ENCODE measurements at places on chromosomes 13 and 19.

GRCh38 chr19:29323440-29324290 lies 110.7 kb upstream of the UQCRFS1 start:
- no peak for DNase-seq
- no peak overlapping the region for H3K4me3 ChIP-seq
- no peak overlapping the region for H3K27ac ChIP-seq
- no peaks in the 10 kb centered on the region for H3K27me3 ChIP-seq
- H3K4me1 ChIP-seq = no peaks in the 10 kb centered on the region
- H3K36me3 ChIP-seq = no peaks in the 10 kb centered on the region

DNA sequence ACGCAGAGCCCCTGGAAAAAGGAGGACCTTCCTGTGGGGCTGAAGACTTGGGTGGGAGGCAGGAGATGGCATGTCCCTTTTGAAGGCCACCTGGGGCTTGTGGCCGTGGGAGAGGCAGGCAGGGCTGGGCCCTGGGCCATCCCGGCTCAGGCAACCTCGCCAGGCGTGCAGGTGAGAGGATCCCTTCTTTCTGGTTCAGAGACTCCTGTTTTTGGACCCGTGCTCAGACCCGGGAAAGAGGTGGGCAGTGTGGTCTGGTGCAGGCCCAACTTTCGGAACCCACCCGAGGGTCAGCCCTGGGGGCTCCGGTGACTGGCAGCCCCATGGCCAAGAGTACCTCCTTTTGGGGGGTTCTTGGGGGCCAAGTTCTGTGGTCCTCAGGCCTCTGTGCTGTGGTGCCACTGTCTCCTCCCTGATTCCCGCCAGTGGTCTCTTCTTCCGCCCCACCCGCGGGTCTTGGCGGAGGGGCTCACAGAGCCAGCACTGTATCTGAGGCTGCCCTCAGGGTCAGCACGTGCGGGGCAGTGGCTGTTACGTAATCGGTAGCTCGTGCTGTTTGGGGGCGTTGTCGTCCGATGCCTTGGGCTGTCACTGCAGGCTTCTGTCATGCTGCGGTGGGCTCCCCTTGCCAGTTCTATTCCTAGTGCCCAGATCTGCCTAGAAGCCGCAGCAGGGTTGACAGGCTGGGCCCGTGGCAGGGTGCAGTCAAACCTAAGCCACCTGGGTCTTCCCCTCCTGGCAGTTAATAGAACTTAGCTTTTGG lies 42.7 kb downstream of the KDM4B start:
- no peaks in the 10 kb centered on the region for H3K27me3 ChIP-seq
- no peak overlapping the region for H3K4me3 ChIP-seq
- no peaks in the 10 kb centered on the region for H3K4me1 ChIP-seq
- H3K27ac ChIP-seq = no peak overlapping the region
- no peak for DNase-seq

- H3K36me3 ChIP-seq = no peaks in the 10 kb centered on the region
- H3K4me1 ChIP-seq = peaks cover 24% of the 10 kb centered on the region
- no peak overlapping the region for H3K4me3 ChIP-seq
- peaks cover 72% of the 10 kb centered on the region for H3K27me3 ChIP-seq
These were observed 2.6 kb downstream of the PTPRS start for GRCh38 chr19:5337708-5338655.

- no peak overlapping the region for H3K4me3 ChIP-seq
- no peaks in the 10 kb centered on the region for H3K36me3 ChIP-seq
- DNase-seq = no peak
- no peaks in the 10 kb centered on the region for H3K4me1 ChIP-seq
These were observed 54.5 kb downstream of the GPR180 start for GRCh38 chr13:94656176-94656575.

- peaks cover 5% of the 10 kb centered on the region for H3K36me3 ChIP-seq
- H3K27ac ChIP-seq = peak overlapping the region; percentile 2
- H3K4me1 ChIP-seq = peaks cover 74% of the 10 kb centered on the region
These were observed 20.0 kb downstream of the GARRE1 start for GRCh38 chr19:34274284-34274826.

DNA sequence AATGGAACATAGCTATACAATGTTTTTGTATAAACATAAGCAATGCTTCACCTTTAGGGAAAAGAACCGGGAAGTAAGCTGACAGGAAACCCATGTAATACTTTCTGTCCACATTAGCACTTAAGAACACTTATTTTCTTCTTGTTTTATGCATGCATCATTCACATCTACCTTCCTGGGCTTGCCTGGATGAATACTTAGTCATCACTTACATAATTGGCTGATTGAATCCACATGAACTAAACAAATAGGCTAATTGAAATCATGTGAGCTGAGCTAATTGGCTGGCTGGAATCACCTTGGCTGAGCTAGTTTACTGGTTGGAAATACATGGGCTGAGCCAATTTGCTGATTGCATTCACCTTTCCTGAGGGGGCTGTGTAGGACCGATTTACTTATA lies 78.8 kb downstream of the ZNF726 start:
- no peak overlapping the region for H3K4me3 ChIP-seq
- H3K27ac ChIP-seq = no peak overlapping the region
- no peak for DNase-seq
- H3K27me3 ChIP-seq = no peaks in the 10 kb centered on the region

DNA sequence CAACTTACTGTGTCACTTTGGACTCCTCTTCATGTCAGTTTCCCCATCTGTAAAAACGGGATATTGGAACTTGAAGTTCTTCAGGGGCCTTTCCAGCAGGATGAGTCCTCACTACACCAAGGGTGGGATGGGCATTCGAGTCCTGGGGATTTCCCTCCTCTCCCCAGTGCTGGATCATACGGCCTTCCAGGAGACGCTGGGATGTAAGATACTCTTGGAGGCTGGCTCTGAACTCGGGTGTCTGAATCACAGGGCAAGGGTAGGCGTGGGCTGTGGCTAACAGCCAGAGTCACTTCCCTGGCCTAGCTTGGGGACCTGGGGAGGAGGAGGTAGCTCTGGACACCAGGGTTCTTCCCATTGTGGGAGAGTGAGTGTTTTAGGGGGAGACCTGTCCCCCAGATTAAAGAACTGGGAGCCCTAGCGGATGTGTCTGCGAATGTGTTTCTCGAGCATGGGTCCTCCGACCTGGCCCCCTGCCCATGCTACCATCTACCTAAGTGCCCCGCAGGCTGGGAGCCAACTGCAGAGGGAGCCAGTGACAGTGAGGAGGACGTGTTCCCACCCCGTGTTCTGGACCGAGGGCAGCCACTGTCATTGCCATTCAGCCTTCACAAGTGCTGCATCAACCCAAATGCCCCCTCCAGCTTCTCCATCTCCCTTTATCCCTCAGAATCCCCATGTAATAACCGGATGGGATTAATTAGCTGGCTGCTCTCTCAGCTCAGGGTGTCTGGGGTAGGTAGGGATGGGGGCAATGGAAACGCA lies 2.4 kb upstream of the CYTH2 start:
- H3K27me3 ChIP-seq = no peaks in the 10 kb centered on the region
- no peak overlapping the region for H3K27ac ChIP-seq
- peaks cover 20% of the 10 kb centered on the region for H3K4me1 ChIP-seq
- DNase-seq = no peak

DNA sequence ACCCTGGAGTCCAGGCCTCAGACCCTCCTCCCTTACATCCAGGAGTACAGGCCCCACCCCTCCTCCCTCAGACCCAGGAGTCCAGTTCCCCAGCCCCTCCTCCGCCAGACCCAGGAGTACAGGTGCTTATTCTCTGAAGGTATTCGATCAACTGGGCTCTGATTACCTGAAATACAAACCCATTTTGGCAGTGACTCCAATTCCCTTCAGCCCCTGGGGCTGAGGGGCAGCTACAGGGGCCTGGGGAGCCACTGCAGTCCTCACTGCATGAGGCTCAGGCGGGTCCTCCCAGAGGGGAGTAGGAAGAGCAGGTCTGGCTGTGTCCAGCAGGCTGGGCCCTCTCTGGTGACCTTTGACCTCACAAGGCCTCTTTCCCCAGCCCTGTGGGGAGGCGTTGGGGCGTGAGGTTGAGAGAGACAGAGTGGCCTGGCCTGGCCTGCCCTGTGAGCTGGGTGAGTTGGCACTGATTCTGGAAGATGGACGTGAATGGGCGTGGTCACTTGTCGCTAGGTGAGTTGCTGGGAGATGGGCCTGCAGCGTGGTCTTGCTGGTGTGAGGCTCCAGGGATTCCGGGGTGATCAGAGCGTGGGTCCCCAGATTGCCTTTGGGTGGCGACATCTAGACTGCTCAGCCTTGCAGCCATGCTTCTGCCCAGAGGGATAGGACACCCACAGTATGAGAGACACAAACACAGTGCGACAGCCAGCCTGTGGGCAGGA lies 3.1 kb downstream of the BCAT2 start:
- no peaks in the 10 kb centered on the region for H3K27me3 ChIP-seq
- H3K36me3 ChIP-seq = peaks cover 5% of the 10 kb centered on the region
- DNase-seq = no peak
- no peak overlapping the region for H3K27ac ChIP-seq
- no peak overlapping the region for H3K4me3 ChIP-seq
- H3K4me1 ChIP-seq = peaks cover 34% of the 10 kb centered on the region

DNA sequence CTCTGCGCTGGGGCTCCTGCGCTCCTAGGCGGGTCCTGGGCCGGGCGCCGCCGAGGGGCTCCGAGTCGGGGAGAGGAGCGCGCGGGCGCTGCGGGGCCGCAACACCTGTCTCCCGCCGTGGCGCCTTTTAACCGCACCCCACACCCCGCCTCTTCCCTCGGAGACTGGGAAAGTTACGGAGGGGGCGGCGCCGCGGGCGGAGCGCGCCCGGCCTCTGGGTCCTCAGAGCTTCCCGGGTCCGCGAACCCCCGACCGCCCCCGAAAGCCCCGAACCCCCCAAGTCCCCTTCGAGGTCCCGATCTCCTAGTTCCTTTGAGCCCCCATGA lies at the start of gene GJB2:
Gene GJB2, minus strand, starts transcription at position 103 of the 326 bp plus-strand sequence. CDS start 3,357 bp downstream, outside the sequence.
- DNase-seq = peak; percentile 47
- H3K4me1 ChIP-seq = peaks cover 28% of the 10 kb centered on the region
- H3K36me3 ChIP-seq = no peaks in the 10 kb centered on the region
- peaks cover 47% of the 10 kb centered on the region for H3K27me3 ChIP-seq
- peak within 1 kb of the TSS; percentile 47 for H3K4me3 ChIP-seq

- peaks cover 62% of the 10 kb centered on the region for H3K27me3 ChIP-seq
- peaks cover 71% of the 10 kb centered on the region for H3K4me1 ChIP-seq
- peak overlapping the region; percentile 13 for H3K27ac ChIP-seq
- H3K36me3 ChIP-seq = no peaks in the 10 kb centered on the region
- DNase-seq = no peak
These were observed 114.5 kb downstream of the KCNRG start for GRCh38 chr13:50129706-50130122.

GRCh38 chr13:98252931-98253470 lies 75.9 kb upstream of the RNF113B start:
- no peaks in the 10 kb centered on the region for H3K27me3 ChIP-seq
- H3K4me3 ChIP-seq = no peak overlapping the region
- H3K27ac ChIP-seq = no peak overlapping the region
- H3K4me1 ChIP-seq = no peaks in the 10 kb centered on the region

- no peak overlapping the region for H3K27ac ChIP-seq
- H3K4me1 ChIP-seq = peaks cover 16% of the 10 kb centered on the region
- no peaks in the 10 kb centered on the region for H3K27me3 ChIP-seq
- DNase-seq = no peak
- no peaks in the 10 kb centered on the region for H3K36me3 ChIP-seq
These were observed 10.8 kb upstream of the RANBP3 start for GRCh38 chr19:5988517-5989387.

GRCh38 chr13:35826626-35827254 lies 304.4 kb downstream of the DCLK1 start:
- no peaks in the 10 kb centered on the region for H3K36me3 ChIP-seq
- H3K27me3 ChIP-seq = no peaks in the 10 kb centered on the region
- H3K27ac ChIP-seq = no peak overlapping the region
- no peak for DNase-seq
- H3K4me1 ChIP-seq = no peaks in the 10 kb centered on the region

- H3K4me1 ChIP-seq = no peaks in the 10 kb centered on the region
- peaks cover 11% of the 10 kb centered on the region for H3K27me3 ChIP-seq
- no peak overlapping the region for H3K4me3 ChIP-seq
- no peak overlapping the region for H3K27ac ChIP-seq
These were observed 44.0 kb upstream of the CYP2B6 start for GRCh38 chr19:40947114-40947513.

DNA sequence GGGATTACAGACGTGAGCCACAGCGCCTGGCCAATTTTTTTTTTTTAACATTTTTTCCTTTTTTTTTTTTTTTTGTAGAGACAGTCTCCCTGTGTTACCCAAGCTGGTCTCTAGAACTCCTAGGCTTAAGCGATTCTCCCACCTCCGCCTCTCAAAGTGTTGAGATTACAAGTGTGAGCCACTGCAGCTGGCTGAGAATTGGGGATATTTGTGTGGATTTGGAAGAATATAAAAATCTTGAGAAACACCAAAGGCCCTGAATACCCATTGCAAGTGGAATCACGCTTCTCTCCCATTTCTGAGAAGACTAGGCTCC lies 79.9 kb upstream of the ABCC4 start:
- no peak for DNase-seq
- no peaks in the 10 kb centered on the region for H3K36me3 ChIP-seq
- H3K4me1 ChIP-seq = peaks cover 6% of the 10 kb centered on the region

DNA sequence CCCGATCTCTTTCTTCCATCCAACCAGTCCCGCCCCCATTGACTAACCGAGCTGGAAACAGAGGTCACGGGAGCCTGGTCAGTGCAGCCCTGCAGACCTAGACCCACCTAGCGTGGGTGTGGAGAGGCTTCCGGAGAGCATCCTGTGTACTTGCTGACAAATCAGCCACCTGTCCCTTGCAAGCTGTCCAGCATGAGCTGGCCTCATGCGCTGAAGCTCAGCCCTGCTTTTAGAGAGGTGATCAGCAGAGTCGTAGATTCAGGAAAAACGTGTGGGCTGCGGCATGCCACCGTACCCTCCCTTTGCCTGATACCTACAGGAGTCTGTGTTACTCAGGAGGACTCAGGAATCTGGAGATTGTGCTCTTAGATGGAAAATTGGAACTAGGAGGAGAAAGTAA lies 80.3 kb upstream of the UQCRFS1 start:
- no peak overlapping the region for H3K27ac ChIP-seq
- no peaks in the 10 kb centered on the region for H3K4me1 ChIP-seq
- H3K4me3 ChIP-seq = no peak overlapping the region
- no peak for DNase-seq
- no peaks in the 10 kb centered on the region for H3K36me3 ChIP-seq
- peaks cover 11% of the 10 kb centered on the region for H3K27me3 ChIP-seq

GRCh38 chr13:101579281-101579802 lies 126.9 kb downstream of the ITGBL1 start:
- no peaks in the 10 kb centered on the region for H3K36me3 ChIP-seq
- no peak overlapping the region for H3K4me3 ChIP-seq
- DNase-seq = no peak
- no peak overlapping the region for H3K27ac ChIP-seq
- no peaks in the 10 kb centered on the region for H3K27me3 ChIP-seq
- no peaks in the 10 kb centered on the region for H3K4me1 ChIP-seq

- peaks cover 34% of the 10 kb centered on the region for H3K4me1 ChIP-seq
- H3K4me3 ChIP-seq = no peak overlapping the region
- DNase-seq = no peak
- H3K27me3 ChIP-seq = peaks cover 89% of the 10 kb centered on the region
These were observed 4.1 kb downstream of the SOX21 start for GRCh38 chr13:94708031-94708859.

GRCh38 chr19:23571175-23571574 lies 115.8 kb downstream of the ZNF675 start:
- H3K27me3 ChIP-seq = no peaks in the 10 kb centered on the region
- H3K4me1 ChIP-seq = no peaks in the 10 kb centered on the region
- H3K27ac ChIP-seq = no peak overlapping the region
- no peaks in the 10 kb centered on the region for H3K36me3 ChIP-seq
- no peak overlapping the region for H3K4me3 ChIP-seq

GRCh38 chr13:66888698-66889097 lies 341.4 kb downstream of the PCDH9 start:
- DNase-seq = no peak
- H3K36me3 ChIP-seq = no peaks in the 10 kb centered on the region
- no peaks in the 10 kb centered on the region for H3K27me3 ChIP-seq
